Karpas-422 (cell line): ENCODE measurements at places on chromosomes 5 and 9. TPM values are rescaled to one million over a fixed set of nuclear protein-coding genes. Genes with fewer than 3 reads are reported as not detected.
A peak's percentile ranks its signal among the peaks of the same experiment; 100 is the strongest.

DNA sequence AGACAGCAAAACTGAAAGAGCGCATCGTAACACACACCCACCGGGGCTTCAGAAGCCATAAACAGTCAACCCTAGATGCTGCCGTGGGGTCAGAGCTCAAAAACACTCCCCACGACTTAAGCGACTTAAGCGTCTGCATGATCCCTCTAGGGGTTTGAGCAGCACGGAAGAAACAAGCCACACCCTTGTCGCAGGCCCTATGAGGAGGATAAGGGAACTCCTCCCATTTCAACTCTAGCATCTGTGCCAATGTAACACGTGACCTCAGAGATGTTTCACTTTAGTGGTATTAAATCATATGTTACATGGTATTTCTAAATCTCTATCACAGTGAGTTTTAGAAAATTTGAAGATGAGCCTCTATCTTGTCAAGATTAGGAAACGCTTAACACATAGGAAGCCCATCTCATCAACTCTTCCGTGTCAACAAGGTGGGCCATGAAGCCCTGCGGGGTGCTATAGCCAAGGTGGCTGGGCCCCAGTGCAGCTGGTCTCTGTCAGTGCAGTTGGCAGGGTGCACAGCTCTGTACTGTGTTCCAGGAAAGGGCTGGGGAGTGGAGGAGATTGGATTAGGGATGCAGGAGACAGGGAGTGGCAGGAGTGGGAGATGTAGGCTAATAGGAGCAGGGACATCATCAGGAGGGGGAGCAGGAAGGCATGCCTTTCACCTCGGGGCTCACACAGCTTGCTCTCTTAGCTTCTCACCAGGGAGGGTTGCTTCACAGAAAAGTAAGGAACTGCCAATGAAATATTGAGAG, 33.1 kb downstream of the ZCCHC9 start:
- no peaks in the 10 kb centered on the region for H3K36me3 ChIP-seq
- no peak overlapping the region for H3K27ac ChIP-seq
- peak; percentile 53 for DNase-seq
- H3K4me3 ChIP-seq: no peak overlapping the region
- H3K4me1 ChIP-seq: no peaks in the 10 kb centered on the region

GRCh38 chr9:130639124-130639765, 25.1 kb upstream of the PRDM12 start:
- H3K36me3 ChIP-seq: peaks cover 4% of the 10 kb centered on the region; the same call in 1 of the 2 replicates
- no peak overlapping the region for H3K4me3 ChIP-seq
- no peak for DNase-seq
- no peak overlapping the region for H3K27ac ChIP-seq
- H3K4me1 ChIP-seq: no peaks in the 10 kb centered on the region
- no peaks in the 10 kb centered on the region for H3K27me3 ChIP-seq

TAF11L4 gene
- total RNA-seq: not detected in 2 replicates

GRCh38 chr9:19461135-19461534, 52.3 kb downstream of the ACER2 start:
- no peak overlapping the region for H3K4me3 ChIP-seq
- H3K27ac ChIP-seq: no peak overlapping the region
- H3K4me1 ChIP-seq: peaks cover 13% of the 10 kb centered on the region
- DNase-seq: no peak

ORM2 gene
- not detected in 2 replicates for total RNA-seq

DNA sequence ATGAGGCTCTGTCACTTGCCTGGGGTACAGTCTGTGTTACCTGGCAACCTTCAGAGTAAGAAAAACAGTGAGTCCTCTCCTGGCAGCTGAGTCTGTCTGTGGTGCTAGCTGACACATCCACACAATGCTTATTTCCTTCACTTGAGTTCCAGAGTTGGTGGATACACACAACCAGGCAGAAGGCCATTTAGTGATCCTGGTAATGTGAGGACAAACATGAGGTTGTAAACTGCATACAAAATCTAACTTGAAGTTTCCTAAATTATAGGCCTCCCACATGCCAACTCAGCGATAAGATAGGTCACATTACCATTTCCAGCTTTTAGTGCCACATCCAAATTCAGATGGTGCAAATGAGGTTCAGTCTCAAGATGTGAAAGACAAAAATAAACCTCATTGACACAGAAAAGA, 125.5 kb downstream of the DCP2 start:
- H3K27ac ChIP-seq: peak overlapping the region; percentile 88
- no peaks in the 10 kb centered on the region; the same call in 1 of the 2 replicates for H3K36me3 ChIP-seq
- H3K27me3 ChIP-seq: no peaks in the 10 kb centered on the region
- H3K4me3 ChIP-seq: peak overlapping the region; percentile 59; the same call in 1 of the 2 replicates
- DNase-seq: peak; percentile 79

KCNV2 gene
- total RNA-seq: 1.6 and 1.8 TPM in 2 replicates

GRCh38 chr9:93464395-93464794, 11.0 kb upstream of the FAM120AOS start:
- H3K4me1 ChIP-seq: peaks cover 81% of the 10 kb centered on the region
- H3K4me3 ChIP-seq: no peak overlapping the region
- no peaks in the 10 kb centered on the region for H3K27me3 ChIP-seq

DNA sequence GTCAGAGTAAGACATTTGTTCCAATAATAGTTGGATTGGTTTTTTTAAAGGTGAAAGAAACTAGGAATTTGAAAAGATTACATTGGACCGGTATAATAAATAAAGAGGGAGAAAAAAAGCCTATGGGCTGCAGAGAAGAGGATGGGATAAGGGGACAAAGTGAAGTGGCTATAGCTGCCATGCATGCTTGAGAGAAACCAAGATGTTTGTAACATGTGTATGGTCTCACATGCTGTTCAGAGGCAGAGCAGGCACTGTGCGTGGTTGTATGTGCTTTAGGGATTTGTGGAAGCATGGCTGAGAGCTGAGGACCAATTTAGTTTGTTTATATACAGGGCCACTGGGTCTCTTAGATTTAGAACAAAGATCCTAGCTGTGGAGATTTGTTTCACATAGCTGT, 32.7 kb downstream of the LNPEP start:
- H3K27ac ChIP-seq: peak overlapping the region; percentile 63
- peaks cover 65% of the 10 kb centered on the region for H3K4me1 ChIP-seq
- no peaks in the 10 kb centered on the region for H3K27me3 ChIP-seq
- DNase-seq: no peak
- peak overlapping the region; percentile 12; the same call in 1 of the 2 replicates for H3K4me3 ChIP-seq

RNF183 gene
- not detected in 2 replicates for total RNA-seq

- H3K4me3 ChIP-seq: no peak overlapping the region
- no peaks in the 10 kb centered on the region for H3K36me3 ChIP-seq
- H3K27ac ChIP-seq: no peak overlapping the region
- peaks cover 13% of the 10 kb centered on the region for H3K4me1 ChIP-seq
- DNase-seq: no peak
These were observed 23.2 kb downstream of the TLE1 start for GRCh38 chr9:81666123-81666522.

- H3K4me1 ChIP-seq: peaks cover 100% of the 10 kb centered on the region
- DNase-seq: peak; percentile 72
- H3K27ac ChIP-seq: peak overlapping the region; percentile 98
- no peaks in the 10 kb centered on the region for H3K36me3 ChIP-seq
- H3K27me3 ChIP-seq: no peaks in the 10 kb centered on the region
These were observed 282.4 kb downstream of the NR3C1 start for GRCh38 chr5:143121135-143121475.

- no peak for DNase-seq
- H3K27ac ChIP-seq: no peak overlapping the region
- no peak overlapping the region for H3K4me3 ChIP-seq
- H3K4me1 ChIP-seq: no peaks in the 10 kb centered on the region
- no peaks in the 10 kb centered on the region for H3K27me3 ChIP-seq
These were observed 744.5 kb upstream of the C9orf72 start for GRCh38 chr9:28317745-28318144.

CCDC180 gene
- total RNA-seq: 5.4 and 8.6 TPM in 2 replicates

DNA sequence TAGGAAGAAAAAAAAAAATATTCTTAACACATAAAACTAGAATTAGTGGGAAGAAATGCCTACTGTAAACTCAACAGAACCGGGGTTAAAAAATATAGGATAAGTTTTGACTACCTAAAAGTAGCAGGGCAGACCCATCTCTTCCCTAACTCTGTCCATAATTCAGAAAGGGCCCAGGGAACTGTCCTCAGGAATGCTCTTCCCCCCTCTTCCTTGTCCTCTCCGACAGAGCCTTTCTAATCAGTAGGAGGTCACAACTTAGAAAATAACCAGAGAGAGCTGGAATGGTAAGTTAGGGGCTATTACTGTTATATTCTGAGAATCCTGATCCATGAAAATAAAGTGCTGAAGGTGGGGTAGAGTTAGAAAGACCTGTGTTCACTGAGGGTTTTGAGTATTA, 22.2 kb downstream of the PIK3R1 start:
- DNase-seq: no peak
- no peaks in the 10 kb centered on the region; the same call in 1 of the 2 replicates for H3K36me3 ChIP-seq
- H3K4me1 ChIP-seq: peaks cover 44% of the 10 kb centered on the region
- no peaks in the 10 kb centered on the region for H3K27me3 ChIP-seq
- H3K27ac ChIP-seq: no peak overlapping the region

GRCh38 chr9:36152741-36153438, 16.3 kb upstream of the CCIN start:
- no peak overlapping the region for H3K27ac ChIP-seq
- H3K4me1 ChIP-seq: peaks cover 9% of the 10 kb centered on the region
- no peak for DNase-seq
- no peaks in the 10 kb centered on the region for H3K27me3 ChIP-seq
- no peak overlapping the region for H3K4me3 ChIP-seq
- H3K36me3 ChIP-seq: no peaks in the 10 kb centered on the region

DNA sequence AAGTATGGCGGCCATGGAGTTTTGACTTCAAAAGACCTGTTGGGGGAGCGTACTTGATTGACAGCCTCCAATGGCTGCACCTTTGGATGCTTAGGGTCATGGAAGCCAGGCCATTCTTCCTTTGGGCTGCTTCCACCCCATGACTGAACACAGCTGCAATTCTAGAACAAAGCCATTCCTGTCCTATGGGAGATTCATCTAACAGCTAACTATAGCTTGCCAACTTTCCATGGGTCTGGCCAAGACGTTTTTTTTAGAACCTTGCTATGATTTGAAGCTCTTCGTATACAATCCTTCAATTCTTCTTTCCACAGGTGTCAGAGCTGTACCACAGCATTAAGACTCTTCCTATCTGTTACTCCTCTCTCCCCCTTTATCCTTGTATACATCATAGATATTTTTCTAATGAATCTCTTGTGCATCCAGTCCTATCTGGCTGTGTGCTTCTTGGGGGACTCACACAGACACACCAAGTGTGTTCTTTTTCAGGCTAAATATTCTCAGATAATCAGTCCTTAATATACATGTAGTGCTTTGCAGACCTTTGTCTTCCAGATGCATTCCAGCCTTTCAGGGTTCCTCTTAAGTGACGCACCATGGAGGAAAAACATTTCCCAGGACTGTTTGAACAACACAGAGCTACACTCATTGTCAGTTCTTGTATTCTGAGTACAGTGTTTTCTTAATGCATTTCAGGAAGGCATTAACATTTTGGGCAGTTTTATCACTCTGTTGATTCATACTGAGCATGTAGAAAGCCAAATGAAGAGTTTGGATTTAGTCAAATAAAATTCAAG, 198.9 kb downstream of the TAF11L14 start:
- no peak overlapping the region for H3K4me3 ChIP-seq
- DNase-seq: no peak
- no peaks in the 10 kb centered on the region for H3K4me1 ChIP-seq
- H3K27me3 ChIP-seq: no peaks in the 10 kb centered on the region
- H3K36me3 ChIP-seq: no peaks in the 10 kb centered on the region

SMC5 gene
- 18.8 and 42.8 TPM in 2 replicates for total RNA-seq

- no peaks in the 10 kb centered on the region for H3K27me3 ChIP-seq
- DNase-seq: no peak
- H3K27ac ChIP-seq: no peak overlapping the region
These were observed 167.9 kb downstream of the DENND1A start for GRCh38 chr9:123761905-123762605.

DNA sequence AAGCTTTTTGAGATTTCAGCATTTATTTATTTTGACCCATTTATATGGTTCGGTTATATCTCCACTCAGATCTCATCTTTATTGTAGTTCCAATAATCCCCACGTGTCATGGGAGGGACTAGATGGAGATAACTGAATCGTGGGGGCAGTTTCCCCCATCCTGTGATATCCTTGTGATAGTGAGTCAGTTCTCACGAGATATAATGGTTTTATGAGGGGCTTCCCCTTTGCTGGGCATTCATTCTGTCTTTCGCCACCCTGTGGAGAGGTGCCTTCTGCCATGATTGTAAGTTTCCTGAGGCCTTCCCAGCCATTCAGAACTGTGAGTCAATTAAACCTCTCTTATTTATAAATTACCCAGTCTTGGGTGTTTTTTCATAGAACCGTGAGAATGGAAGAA, 96.5 kb upstream of the PCSK1 start:
- H3K27ac ChIP-seq: no peak overlapping the region
- DNase-seq: no peak
- H3K36me3 ChIP-seq: no peaks in the 10 kb centered on the region
- no peak overlapping the region for H3K4me3 ChIP-seq

DNA sequence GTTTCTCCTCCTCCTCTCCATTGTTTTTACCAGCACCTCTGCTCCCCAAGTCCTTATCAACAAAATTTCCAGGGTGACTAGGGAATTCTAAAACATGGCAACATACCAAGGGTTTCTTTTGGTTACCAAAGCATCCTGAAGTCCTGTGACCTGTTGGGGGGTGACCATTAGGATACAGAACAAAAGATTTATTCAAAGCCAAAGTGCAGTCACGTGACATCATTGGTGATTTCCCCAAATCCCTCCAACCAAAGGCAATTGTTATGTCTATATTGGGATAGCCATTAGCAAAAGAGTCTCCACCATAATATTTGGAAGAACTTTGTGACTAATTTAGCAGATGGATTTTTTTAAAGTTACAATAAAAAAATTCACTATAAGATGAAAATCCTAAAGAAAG, 168.4 kb downstream of the TRPM6 start:
- H3K27me3 ChIP-seq: no peaks in the 10 kb centered on the region
- no peaks in the 10 kb centered on the region for H3K4me1 ChIP-seq
- DNase-seq: no peak
- H3K4me3 ChIP-seq: no peak overlapping the region

DNA sequence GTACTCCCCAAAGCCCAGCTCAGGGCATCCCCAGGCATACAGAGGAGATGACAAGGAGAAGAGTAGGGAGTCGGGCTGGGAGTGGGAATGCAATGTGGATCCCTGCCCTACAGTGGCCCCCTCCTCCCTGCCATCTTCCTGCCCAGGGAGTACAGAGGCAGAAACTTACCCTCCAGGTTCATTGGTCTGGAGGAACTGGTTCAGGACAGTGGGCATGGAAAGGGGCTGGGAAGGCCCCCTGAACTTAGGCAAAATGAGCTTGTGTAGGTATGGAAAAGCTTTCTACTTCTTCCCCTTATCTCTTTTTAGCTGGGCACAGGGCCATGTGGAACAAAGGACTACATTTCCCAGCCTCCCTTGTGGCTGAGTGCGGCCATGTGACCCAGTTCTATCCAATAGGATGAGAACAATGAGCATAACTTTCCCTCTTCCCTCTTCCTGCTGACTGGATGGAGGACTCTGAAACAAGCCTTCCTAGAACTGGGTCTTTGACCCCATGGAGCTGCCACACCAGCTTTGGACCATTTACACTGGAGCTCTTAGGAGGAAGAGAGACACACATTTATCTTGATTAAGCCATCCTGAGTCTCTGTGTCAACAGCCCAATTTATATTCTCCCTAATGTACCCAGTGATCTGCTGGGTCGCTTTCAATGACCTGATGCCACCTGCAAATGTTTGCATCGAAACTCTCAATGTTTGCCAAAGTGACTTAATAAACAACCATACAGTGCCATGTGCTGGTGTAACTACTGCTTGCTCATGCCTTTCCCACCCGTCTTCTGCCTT, 25.0 kb upstream of the HMCN2 start:
- no peak overlapping the region for H3K27ac ChIP-seq
- H3K27me3 ChIP-seq: no peaks in the 10 kb centered on the region
- peak; percentile 79 for DNase-seq
- H3K36me3 ChIP-seq: no peaks in the 10 kb centered on the region
- peaks cover 15% of the 10 kb centered on the region for H3K4me1 ChIP-seq
- H3K4me3 ChIP-seq: no peak overlapping the region
